NCI-H524 (cell line): ENCODE measurements at places on chromosomes 5 and 9.
A peak's percentile ranks its signal among the peaks of the same experiment; 100 is the strongest.

DNA sequence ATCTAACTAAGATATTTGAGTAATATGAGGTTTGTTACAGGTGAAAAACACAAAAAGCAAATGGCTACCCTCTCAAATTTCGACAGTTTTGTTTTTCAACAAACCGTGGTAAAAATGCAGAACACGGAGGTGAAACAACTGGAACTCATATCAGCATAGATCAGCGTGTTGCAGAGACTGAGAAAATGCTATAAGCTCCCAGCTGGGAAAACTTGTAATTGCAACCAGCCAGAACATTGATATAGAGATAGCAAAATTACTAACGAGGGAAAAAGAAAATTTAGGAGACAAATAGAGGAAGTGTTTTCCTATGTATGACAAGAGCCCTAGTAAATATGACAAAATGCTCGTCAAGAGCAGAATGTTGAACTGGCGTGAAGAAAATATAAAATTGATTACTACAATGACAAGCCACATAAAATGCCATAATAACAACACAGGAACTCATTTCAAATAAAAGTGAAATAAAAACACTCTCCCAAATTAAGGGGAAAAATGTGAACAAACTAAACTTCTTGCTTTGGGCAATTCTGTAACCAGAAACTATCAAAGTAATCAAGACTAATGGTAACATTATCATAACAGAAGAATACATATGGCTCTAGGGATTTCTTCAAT lies 1989.8 kb downstream of the EFNA5 start:
- no peak for DNase-seq

- DNase-seq: no peak
Observed at GRCh38 chr5:112923988-112924387, 2.0 kb upstream of the REEP5 start.

- no peak for DNase-seq
Observed at GRCh38 chr9:112002131-112002846, 105.7 kb downstream of the UGCG start.

DNA sequence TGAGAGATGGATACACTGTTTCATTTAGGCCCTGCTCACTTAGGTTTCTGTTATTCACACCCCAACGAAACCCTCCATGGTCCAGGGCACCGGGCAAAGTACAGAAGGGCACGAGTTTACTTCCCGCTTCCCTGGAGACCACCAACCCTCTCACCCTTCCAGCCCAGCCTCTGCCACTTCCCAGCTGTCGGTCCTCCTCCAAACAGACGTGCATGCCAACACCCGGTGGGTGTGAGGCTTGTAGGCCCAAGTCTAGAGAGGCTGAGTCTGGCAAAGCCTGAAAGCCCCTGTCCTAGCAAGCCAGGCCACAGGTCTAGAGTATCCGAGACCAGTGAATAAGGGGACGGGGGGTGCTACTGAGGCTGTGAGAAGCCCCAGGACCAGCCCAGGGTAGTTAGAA lies 7.1 kb upstream of the FGFR4 start:
- no peak for DNase-seq

DNA sequence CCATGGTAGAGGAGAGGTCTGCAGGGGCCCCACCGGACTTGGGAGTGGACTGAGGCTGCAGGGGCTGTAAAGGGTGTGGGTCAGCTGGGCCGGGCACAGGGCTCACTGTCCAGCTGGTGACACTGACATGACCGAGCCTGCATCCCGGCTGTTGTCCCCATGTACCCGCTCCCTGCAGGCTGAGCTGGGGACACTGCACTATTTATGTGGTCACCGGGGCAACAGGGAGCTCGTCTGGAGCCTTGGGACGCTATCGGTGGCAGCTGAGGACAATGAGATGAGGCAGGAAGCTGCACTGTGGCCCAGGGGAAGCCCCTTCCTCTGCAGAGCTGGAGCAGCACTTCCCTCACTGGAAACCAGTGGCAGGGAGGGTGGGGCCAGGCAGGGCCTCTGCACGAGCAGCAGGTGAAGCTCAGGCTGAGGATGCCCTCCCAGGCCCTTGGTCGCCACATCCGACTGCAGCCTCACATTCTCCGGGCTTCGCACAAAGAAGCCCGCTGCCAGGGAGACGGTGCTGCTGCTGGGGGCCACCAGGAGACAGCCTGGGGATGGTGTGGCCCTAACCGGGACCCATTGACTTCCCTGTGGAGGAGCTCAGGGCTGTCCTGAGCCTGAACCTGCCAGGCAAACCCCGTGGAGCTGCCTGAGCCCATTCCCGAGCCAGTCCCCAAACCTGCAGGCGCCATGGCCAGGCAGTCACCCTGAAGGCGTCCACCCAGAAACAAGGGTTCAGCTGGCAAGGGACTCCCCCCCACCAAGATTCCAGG lies 26.4 kb downstream of the ZDHHC11B start:
- no peak for DNase-seq

- peak; percentile 72 for DNase-seq
Observed at GRCh38 chr5:108749128-108749861, 1.6 kb downstream of the FER start.

DNA sequence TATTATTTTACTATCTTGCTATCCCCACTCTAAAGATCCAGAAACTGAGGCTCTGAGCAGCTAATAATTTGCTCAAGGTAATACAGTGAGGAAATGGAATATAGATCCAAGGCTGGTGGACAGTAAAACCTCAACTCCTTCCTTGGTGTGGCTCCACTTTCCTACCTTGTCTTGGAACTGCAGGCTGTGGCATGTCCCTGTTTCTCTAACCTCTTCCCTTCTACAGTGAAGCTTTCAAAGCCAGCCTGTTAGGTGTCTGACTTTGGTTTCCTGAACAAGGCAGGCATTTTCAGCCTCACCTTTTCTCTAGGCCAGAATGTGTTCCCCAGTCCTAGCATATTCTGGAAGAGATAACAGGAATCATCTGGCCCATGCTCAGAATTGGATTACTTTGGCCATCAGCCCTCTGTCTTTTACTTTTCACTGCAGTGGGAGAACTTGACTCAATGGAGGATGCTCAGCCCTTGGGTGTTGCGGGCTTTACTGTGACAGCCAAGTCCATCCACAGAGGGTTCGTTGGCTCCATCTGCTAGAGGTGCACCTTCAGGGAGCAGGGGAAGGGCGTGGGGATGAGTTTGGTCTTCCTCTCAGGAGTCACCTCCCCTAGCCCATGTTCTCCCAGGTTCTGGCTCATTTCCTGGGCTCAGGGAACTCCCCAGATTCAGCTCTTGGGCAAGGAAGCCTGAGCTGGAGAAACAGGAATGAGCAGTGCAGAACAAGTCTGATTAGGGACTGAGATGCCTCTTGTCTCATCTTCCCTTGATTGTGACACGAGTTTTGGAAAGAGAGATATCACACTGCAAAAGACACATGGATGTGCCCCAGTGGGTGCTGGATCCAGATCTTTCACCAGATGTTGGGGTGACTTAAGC lies 1.1 kb downstream of the NIPAL4 start:
- no peak for DNase-seq

- DNase-seq: no peak
Observed at GRCh38 chr5:179905161-179905560, 2.5 kb downstream of the TBC1D9B start.

GRCh38 chr9:103981912-103982311 lies 112.2 kb upstream of the SMC2 start:
- DNase-seq: no peak
